Activated T-helper 1 cell treated with anti-CD3 and anti-CD28 coated beads, Interleukin-2, amount 50 U/mL, for 16 hours (primary cell): ENCODE measurements at places on chromosomes 2 and 18.

DNA sequence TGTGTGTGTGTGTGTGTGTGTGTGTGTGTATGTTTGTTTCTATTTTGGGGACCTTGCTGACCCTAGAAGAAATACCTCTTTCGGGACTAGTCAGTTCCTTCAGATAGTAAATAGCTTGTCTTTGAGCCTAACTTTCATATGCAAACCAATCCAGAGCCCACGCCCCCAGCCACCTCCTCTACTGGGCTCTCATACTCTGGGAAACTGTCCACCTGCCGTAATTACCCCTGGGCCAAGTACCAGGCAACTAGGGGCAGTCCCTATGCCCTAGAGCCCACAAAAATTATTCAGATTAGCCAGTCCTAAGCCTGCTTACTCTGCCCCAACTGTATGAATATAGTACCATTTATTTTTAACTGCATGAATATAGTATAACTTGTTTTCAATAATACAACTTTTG lies 970.4 kb downstream of the EPHA4 start:
- DNase-seq, result no peak

DNA sequence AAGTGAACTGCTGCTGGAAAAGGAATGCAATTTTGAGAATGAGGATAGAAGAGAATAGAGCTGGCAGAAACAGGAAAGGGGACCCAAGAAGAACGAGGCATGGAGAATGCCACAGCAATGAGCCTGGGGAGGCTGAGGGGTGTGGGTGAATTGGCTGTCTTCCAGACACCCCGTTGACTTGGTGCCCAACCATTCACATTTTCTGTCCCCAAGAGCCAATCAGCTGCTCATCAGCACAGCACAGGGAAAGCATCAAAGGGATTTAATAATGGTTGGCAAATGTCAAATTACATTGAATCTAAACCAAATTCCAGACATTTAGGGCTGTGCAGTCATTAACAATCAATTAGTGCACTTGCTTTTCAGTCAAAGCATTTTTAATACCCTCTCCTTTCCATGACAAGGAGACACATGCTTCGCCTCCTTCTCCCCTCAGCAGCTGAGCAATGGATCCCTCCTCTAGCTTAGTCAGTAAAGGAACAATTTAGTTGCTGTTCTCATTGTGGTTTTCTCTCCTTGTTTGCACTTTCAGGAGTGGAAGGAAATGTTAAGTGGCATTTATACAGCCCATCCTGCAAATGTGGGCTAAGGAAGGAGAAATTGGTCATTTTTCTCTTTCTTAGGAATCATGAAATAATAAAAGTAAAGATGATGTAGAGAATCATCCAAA lies 98.8 kb downstream of the KLF7 start:
- DNase-seq, result no peak

GRCh38 chr2:69081001-69081580 lies 68.1 kb downstream of the ANTXR1 start:
- no peak for DNase-seq

DNA sequence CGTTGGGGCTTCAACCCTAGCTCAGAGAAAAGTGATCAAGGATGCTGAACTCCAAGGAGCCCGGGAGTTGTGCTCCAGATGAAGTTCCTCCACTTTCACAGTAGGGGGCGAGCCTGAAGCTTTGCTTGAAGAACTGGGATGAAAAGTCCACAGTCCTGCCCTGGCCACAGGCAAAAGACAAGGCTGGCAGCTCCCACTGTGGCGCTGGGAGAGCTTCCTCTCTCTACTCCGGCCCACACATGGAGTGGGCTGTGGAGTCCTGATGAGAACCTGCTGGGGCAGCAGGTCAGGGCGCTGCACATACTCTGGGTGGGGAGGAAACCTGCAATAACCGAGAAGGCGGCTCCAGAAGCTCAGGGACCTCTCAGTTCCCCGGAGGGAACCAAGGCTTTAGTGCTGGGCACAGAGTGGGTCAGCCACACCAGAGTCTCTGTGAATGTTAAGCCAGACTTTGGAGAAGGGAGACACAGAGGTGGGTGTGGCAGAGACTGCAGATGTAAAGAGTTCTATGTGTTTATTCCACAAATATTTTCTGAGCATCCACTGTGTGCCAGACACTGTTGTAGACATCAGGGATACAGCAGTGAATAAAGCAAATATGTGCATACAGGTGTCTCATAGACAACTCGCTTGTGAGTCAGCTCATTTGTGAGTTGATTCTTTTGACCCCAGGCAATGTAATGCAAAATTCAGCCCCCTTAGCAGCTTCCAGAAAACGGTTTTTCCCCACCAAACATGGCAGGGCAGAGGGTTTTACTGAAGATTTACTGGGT lies 48.0 kb upstream of the MRPL33 start:
- DNase-seq, result no peak

GRCh38 chr2:240959214-240959940 lies 39.0 kb upstream of the SNED1 start:
- no peak for DNase-seq

DNA sequence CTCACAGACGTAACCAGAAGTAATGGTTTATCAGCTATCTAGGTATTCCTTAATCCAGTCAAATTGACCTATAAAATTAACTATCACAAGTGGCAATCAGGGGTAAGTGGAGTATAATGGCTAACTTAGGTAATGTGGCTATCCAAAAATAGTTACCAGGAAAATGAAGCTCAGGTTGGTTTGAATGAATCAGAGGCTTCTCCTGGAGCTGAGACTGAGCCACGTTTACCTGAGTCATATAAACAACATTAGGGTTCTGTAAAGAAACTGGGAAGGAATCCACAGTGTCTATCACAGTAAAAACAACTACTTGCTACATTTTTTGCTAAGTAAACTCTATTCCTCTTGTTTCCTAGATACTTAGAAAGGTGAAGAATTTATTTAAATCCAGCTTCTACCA lies 236.0 kb upstream of the SPHKAP start:
- DNase-seq, result no peak

DNA sequence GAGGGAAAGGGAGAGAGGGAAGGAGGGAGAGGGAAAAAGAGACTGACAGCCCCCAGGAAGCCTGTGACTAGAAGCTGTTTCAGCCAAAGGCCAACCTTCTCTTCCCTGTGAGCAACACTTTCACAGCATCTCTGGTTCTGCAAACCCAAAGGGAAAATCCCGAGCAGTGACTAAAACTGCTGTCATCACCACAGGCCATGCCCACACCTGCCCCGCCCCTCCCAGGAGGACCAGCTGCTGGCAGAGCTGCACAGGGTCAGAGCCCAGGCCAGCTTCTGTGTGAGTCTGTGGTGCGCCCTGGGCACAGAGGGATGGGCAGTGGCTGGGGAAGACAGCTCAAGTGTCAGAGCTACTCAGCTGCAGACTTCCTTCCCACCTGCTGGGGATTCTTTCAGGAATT lies 64.9 kb upstream of the OTOS start:
- DNase-seq, result peak; percentile 5
